ENCODE measurements at places on chromosomes 5 and 9.

- DNase-seq, result no peak
Measured at GRCh38 chr9:95991326-95991725, 115.8 kb downstream of the ERCC6L2 start.

DNA sequence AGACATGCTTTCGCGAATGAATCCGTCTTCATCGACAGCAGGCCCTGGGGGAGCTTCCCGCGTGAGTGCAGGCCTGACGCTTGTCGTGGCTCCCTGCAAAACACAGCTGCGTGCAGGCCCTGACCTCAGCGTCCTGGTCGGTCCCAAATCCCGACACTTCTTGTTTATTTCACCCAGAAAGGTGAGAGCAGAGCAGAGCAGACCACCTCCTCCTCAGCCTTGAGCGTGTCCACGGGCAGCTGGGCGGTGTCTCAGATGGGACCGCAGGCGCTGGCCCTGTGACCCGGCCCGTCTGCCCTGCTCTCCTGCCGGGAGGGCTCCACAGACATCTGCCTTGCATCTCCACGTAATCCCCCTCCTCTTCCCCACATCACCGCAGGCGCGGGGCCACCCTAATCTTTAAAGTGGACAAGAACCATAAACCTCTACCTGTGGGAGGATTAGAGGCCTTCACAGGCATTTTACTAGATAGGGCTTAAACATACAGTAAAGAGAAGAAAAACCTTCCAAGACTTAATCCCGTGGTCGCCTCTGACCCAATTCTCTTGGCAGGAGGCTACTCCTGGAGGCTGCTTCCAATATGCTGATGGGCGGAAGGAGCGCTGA is 7.5 kb upstream of the LHX3 start:
- no peak for DNase-seq

DNA sequence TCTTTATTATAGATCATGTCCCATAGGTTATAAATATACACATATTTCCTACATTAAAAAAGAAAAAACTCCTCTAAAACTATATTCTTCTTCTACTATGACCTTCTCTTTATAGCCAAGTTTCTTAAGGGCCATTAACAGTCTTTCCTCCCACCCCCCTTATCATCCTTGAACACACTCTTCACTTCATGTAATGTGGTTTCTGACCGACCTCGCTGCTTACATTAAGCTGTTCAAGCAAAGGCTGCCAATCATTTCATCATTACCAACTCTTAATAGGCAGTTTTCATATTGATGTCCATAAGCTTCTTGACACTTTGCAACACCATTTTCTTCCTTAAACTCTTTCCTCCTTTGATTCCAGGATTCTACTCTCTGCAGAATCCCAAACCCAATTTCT is 283.0 kb upstream of the PCSK5 start:
- DNase-seq, result peak; percentile 50

GRCh38 chr5:17381932-17382331 is 116.1 kb upstream of the TAF11L2 start:
- no peak for DNase-seq

GRCh38 chr5:123610665-123611405 is 98.9 kb downstream of the CSNK1G3 start:
- DNase-seq, result no peak

DNA sequence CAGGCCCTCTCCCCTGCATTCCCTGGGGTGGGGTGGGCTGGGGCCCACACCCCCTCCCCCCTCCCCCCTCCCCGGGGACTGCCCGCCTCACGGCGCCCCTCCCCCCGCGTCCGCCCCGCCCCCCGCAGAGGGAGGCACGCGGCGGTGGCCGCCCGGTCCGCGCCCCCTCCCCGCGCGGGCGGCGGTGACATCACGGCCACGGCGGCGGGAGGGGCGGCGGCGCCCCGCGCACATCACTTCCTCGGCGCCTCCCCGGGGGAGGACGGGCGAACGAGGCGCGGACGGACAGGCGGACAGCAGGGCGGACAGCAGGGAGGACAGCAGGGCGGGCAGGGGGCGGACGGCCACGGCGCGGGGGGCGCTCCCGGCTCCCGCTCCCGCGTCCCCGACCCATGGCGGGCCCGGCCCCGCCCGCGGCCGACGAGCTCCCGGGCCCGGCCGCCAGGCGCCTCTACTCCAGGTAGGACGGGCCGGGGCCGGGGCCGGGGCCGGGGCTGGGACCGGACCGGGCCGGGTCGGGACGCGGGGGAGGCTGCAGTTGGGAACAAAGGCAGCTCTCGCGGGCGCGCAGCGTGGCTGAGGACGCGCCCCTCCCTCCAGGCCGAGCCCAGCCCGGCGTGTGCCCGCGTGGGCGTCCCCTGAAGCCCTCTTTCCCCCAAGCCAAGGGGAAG is at the start of gene GPSM1:
Gene GPSM1 (plus strand): TSS at position 236 of the 671 bp plus-strand sequence. CDS start 157 bp downstream, at position 393.
- peak; percentile 58 for DNase-seq

- DNase-seq, result no peak
Measured at GRCh38 chr5:147162740-147163139, 72.1 kb upstream of the STK32A start.

DNA sequence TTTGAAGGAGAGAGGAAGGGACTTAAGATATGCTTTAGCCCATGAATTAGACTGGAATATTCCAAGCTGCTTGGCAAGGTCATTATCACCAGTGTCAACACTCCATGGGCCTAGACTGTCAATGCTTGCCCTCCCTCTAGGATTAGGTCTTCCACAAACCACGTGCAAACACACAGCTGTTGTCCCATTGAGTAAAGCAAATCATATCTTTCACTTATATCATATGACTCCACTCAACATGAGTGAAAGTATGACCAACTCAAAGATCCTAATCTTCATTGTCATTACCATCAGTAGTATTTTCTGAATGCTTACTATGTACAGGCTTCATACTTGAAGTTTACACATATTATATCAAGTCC is 57.0 kb upstream of the GRAMD2B start:
- no peak for DNase-seq

GRCh38 chr5:3194271-3194670 is 401.4 kb upstream of the IRX1 start:
- DNase-seq, result no peak

DNA sequence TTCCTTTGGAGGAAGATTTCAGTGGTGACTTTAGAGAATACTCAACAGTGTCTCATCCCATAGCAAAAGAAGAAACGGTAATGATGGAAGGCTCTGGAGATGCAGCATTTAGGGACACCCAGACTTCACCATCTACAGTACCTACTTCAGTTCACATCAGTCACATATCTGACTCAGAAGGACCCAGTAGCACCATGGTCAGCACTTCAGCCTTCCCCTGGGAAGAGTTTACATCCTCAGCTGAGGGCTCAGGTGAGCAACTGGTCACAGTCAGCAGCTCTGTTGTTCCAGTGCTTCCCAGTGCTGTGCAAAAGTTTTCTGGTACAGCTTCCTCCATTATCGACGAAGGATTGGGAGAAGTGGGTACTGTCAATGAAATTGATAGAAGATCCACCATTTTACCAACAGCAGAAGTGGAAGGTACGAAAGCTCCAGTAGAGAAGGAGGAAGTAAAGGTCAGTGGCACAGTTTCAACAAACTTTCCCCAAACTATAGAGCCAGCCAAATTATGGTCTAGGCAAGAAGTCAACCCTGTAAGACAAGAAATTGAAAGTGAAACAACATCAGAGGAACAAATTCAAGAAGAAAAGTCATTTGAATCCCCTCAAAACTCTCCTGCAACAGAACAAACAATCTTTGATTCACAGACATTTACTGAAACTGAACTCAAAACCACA is 67.4 kb downstream of the VCAN start:
- no peak for DNase-seq

DNA sequence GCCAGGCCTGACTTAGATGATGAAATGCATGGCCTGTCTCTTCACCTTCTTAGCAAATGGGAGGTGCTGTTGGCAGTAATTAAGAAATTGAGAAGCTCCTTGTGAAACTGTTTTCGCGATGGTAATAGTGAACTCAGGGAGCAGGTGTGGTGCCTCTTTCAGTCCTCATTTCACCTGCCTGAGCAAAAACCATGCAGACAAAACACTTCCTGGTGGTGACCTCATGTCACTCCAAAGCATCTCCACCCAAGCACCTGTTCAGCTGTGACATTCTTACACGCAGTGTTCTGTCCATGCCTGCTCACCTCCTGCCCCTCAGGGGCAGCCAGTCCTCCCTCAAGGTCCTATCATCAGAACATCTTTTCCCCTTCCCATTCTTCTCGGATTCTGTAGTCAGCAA is 146.5 kb downstream of the CD180 start:
- DNase-seq, result no peak

DNA sequence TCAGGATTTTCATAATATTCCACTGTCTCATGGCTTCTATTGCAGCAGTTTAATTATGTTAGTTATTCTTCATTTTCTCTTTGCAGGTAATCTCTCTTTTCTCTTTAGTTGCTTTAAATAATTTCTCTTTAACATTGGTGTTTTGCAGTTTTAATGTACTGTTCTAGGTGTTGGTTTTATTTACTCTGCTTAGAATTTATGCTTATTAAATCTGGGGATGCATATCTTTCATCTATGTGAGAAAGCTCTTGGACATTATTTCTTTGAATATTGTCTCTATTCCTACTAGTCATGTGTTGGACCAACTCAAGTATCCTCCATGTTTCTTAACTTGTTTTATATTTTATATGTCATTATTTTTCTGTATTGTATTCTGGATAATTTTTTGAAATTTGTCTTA is 218.7 kb upstream of the TUT7 start:
- DNase-seq, result no peak

- DNase-seq, result no peak
Measured at GRCh38 chr9:113955076-113955752, 79.1 kb downstream of the ZNF618 start.

DNA sequence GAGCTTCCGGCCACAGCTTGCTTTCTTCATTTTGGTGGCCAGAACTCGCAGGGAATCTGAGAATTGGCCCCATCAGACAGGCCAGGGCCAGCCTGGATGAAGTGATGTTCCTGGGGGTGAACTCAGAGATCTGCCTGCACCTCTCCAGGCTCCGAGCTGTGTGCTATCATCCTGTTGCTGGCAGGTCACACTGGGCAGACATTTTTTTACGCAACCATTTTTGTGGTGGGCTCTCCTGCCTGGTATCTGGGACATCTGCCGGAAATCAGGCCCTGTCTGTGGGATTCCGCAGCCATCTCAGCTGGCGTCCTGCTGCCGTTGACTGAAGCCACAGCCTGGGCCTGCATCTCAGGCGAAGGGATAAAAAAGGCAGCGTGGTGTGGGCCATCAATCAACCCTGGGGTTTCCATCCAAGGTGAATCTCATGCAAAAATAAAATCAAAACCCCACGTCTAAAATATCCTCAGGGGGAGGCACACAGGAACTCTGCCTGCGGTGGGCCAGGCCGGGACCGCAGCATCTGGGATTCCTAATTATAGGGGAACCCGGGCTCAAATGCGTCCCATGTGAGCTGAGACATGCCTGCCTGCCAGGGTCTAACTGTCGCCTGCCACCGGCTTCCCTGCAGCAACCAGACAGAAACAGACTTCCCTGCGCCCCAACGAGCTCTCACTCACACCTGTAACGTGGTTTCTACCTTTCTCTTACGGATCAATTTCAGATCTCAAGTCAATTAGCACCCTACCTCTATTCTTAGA is 174.3 kb downstream of the SYK start:
- no peak for DNase-seq

DNA sequence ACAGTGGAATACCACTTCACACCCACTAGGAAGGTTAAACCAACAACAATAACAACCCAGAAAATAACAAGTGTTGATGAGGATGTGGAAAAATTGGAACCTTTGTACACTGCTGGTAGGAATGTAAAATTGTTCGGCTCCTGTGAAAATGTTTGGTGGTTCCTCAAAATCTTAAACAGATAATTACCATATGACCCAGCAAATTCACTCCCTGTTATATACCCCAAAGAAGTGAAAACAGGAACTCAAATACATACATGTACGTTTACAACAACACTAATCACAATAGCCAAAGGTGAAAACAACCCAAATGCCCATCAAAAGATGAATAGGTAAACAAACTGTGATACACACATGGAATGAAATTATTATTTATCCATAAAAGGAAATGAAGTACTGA is 178.5 kb upstream of the PHYKPL start:
- DNase-seq, result no peak

DNA sequence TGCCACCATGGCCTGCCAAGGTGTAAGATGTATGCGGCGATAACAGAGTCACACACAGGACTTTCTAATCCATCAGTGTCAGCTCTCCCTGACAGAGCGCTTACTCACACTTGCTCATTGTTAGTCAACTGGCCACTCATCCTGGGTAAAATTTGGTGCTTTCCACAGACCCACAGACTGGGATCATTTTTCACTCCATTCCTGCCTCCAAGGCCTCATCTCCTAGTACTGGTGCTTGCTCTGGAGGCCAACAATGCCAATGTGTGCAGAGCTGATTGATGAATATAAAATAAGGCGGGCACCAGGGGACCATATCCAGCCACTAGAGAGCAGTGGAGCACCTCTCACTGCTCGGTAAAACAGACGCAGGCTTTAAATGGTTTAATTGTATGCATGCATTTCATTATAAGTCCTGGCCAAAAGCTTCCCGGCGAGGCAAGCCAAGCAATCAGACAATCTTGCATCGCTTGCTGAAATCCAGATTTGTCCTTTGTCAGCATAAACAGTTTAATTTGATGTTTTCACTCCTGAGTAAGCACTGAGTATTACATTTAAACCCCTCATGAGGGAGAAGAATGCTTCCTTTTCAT is 22.3 kb downstream of the PSMB7 start:
- no peak for DNase-seq

GRCh38 chr5:154370119-154370518 is 75.7 kb upstream of the SAP30L start:
- no peak for DNase-seq

All from CMK (cell line).